ENCODE measurements at places on chromosomes 12 and 14. TPM values are rescaled to one million over a fixed set of nuclear protein-coding genes. Genes with fewer than 3 reads are reported as not detected.

The SERPINA6 gene
- 0.77 TPM for total RNA-seq

The CCDC197 gene
- not detected for total RNA-seq

The SMOC1 gene
- total RNA-seq, result 1.5 TPM

The DEPDC4 gene
- 6.2 TPM for total RNA-seq

The ADAM20 gene
- 4.4 TPM for total RNA-seq

The ACOT6 gene
- total RNA-seq, result not detected

The TAS2R42 gene
- total RNA-seq, result not detected

- no peaks in the 10 kb centered on the region for H3K4me1 ChIP-seq
- DNase-seq, result no peak
- H3K27me3 ChIP-seq, result no peaks in the 10 kb centered on the region
- H3K36me3 ChIP-seq, result no peaks in the 10 kb centered on the region
- no peak overlapping the region for H3K27ac ChIP-seq
Observed at GRCh38 chr12:53810950-53811349, 59.2 kb upstream of the CISTR start.

DNA sequence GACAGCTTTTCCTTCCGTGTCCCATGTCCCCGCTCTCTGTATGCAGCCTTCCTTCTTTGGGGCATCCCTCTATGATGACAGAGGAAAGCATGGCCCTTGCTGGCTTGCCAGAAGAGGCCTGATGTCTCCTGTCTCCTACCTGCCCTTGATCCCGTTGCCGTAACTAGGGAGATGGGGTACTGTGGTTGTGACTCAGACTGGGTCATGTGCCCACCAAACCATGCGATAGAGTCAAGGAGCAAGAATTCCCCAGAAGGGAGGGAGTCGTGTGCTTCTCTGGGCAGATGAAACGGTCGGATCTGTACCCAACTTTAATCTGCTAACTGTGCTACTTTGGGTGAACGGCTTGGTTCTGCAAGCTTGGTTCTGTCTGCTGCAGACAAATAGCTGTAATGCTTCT lies 99.1 kb upstream of the DYNC1H1 start:
- no peak overlapping the region for H3K27ac ChIP-seq
- no peaks in the 10 kb centered on the region for H3K27me3 ChIP-seq
- no peaks in the 10 kb centered on the region for H3K4me1 ChIP-seq
- no peaks in the 10 kb centered on the region for H3K36me3 ChIP-seq
- no peak for DNase-seq

DNA sequence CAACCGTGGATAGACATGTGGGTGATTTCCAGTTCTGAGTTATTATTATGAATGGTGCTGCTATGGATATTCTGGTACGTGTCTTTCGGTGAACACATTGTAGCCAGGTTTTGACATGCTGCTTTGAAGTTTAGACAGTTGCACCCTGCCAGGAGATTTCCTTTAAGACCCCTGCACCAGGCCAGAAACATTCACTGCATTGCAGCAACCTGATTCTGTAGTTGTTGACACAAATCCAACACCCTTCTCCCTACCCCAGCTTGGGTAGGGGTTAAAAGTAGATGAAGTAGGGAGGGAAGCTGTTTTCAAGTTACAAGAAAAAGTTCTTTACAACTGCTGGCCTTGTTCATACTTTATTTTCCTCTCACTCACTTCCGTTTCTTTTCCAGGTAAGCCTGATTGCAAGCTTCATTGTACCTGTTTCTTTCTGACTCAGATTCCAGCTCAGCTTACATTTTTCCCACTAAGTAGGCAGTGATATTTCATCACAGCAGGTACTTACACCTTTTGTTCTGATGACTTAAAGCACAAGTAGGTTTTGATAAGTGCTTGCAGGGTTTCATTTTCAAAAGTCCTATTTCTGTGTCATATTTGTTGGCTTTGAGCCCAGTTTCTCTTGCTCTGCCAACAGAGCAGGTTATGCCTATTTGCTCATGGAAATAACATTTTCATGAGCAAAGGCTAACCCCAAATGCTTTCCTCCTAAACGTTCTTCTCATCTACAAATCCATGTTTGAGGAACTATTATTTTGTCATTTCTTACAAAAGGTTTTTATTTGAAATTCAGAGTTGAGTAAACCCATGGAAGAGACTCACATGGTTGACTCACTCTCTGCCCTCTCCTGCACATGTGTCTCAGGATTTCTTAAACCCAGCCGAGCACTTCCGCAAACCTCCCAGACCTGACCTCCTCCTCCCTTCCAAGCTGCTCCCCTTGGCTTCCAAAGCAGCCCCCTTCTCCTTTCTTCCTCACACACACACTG lies 12.1 kb upstream of the LTA4H start:
- no peak overlapping the region for H3K4me3 ChIP-seq
- peak overlapping the region; percentile 92 for H3K27ac ChIP-seq
- peak; percentile 41 for DNase-seq

GRCh38 chr12:75585330-75585729 lies 73.9 kb upstream of the KRR1 start:
- H3K4me1 ChIP-seq, result no peaks in the 10 kb centered on the region
- no peaks in the 10 kb centered on the region for H3K36me3 ChIP-seq
- no peak overlapping the region for H3K27ac ChIP-seq
- DNase-seq, result no peak
- no peak overlapping the region for H3K4me3 ChIP-seq

DNA sequence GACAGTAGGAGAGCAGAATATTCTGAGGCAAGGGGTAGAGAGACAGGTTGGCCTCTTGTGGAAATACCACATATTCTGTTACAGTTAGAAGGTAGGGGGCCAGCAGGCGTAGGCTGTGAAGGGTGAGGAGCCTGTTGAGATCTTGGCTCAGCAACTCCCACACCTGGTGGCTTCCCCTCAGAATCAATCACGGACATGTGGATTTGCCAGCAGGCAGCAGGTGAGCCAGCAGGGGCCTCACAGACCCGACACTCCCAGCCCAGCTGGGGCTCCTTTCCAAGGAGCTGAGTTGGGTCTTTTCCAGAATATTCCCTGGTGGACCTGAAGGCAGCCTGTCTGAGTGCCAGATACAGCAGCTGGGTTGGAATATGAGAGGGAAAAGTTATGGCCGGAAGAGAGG lies 150.0 kb upstream of the CRY1 start:
- no peak overlapping the region for H3K4me3 ChIP-seq
- no peaks in the 10 kb centered on the region for H3K4me1 ChIP-seq
- no peak overlapping the region for H3K27ac ChIP-seq
- no peak for DNase-seq
- H3K27me3 ChIP-seq, result no peaks in the 10 kb centered on the region
- H3K36me3 ChIP-seq, result no peaks in the 10 kb centered on the region

DNA sequence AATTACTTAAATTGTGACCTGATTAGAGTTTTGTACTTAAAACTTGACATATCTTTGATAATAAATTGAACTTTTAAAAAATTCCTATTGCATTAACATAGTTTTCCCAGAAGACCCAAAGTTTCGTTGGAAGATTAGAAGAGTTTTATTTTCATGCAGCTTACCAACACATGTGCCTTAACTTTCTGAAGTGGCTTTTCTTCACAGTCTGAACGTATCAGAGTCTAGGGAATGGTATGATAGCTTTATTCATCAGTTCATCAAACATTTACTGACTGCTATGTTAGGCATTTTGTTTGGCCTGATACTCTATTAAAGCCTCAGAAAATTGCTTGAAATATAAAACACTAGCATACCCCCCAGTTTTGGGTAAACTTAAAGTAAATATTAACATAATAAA lies 65.2 kb downstream of the MARK3 start:
- peaks cover 14% of the 10 kb centered on the region for H3K4me1 ChIP-seq
- H3K4me3 ChIP-seq, result no peak overlapping the region
- peaks cover 4% of the 10 kb centered on the region for H3K36me3 ChIP-seq
- no peak overlapping the region for H3K27ac ChIP-seq
- H3K27me3 ChIP-seq, result no peaks in the 10 kb centered on the region

GRCh38 chr12:34404377-34405285 lies 382.3 kb downstream of the ALG10 start:
- DNase-seq, result no peak
- H3K27ac ChIP-seq, result no peak overlapping the region
- no peaks in the 10 kb centered on the region for H3K27me3 ChIP-seq

DNA sequence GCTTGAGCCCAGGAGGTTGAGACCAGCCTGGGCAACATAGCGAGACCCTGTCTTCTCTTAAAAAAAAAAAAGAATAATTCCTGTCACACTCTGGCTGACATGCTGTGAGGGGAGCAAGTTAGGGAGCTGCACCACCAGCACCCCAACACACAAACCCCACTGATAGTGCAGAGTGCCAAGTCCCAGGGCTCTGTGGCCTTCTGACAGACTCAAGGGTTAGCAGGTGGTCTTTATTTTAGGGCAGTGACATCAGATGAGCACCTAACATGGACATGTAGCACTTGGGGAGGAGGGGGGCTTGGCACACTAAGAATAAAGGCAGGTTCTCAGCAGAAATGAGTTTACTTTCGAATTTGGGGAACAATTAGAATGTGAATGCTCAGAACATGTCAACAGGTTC lies 6.8 kb downstream of the USP5 start:
- H3K4me3 ChIP-seq, result no peak overlapping the region
- H3K36me3 ChIP-seq, result peaks cover 29% of the 10 kb centered on the region
- H3K27me3 ChIP-seq, result no peaks in the 10 kb centered on the region
- H3K4me1 ChIP-seq, result no peaks in the 10 kb centered on the region
- H3K27ac ChIP-seq, result no peak overlapping the region

DNA sequence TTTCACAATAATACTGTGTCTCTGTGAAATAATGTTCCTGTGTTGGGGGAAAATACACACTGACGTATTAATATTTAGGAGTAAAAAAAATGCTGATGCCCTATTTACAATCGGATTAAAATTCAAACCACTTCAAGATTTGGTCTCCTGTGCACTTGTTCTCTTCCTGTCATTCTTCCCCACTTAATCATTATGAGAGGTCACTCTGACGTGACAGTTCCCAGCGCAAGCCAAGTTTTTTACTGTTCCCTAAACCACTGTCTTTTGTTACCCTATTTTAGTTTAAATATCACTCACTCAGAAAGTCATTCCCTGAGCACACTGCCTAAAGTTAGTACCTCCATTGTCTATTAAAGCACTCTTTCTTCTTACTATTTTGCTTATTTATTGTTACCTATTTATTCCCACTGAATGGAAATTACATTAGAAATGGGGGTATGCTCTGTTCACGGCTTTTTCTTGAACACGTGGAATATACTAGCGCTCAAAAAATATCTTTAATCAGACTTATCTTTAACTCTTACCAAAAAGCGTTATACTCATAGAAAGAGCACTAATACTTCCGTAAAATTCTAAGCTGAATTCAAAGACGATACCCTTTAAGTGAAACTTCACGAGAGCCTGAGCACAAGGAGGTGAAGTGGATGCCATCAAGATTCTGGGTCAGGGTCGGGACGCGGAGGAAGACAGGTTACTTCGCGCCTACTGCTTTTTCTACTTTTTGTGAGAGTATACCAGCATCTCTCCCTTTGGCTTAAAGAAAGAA lies 670 bp upstream of the PSMA3 start:
- H3K27ac ChIP-seq, result peak overlapping the region; percentile 85
- peaks cover 5% of the 10 kb centered on the region for H3K36me3 ChIP-seq
- peak overlapping the region; percentile 37 for H3K4me3 ChIP-seq
- H3K27me3 ChIP-seq, result no peaks in the 10 kb centered on the region

GRCh38 chr12:53205747-53206419 lies 1.2 kb downstream of the ITGB7 start:
- no peaks in the 10 kb centered on the region for H3K27me3 ChIP-seq
- H3K27ac ChIP-seq, result no peak overlapping the region
- peaks cover 3% of the 10 kb centered on the region for H3K4me1 ChIP-seq
- peaks cover 7% of the 10 kb centered on the region for H3K36me3 ChIP-seq

GRCh38 chr12:105382771-105383622 lies 52.5 kb downstream of the C12orf75 start:
- no peak overlapping the region for H3K27ac ChIP-seq
- no peaks in the 10 kb centered on the region for H3K27me3 ChIP-seq
- no peaks in the 10 kb centered on the region for H3K4me1 ChIP-seq
- peak; percentile 78 for DNase-seq
- H3K36me3 ChIP-seq, result no peaks in the 10 kb centered on the region

DNA sequence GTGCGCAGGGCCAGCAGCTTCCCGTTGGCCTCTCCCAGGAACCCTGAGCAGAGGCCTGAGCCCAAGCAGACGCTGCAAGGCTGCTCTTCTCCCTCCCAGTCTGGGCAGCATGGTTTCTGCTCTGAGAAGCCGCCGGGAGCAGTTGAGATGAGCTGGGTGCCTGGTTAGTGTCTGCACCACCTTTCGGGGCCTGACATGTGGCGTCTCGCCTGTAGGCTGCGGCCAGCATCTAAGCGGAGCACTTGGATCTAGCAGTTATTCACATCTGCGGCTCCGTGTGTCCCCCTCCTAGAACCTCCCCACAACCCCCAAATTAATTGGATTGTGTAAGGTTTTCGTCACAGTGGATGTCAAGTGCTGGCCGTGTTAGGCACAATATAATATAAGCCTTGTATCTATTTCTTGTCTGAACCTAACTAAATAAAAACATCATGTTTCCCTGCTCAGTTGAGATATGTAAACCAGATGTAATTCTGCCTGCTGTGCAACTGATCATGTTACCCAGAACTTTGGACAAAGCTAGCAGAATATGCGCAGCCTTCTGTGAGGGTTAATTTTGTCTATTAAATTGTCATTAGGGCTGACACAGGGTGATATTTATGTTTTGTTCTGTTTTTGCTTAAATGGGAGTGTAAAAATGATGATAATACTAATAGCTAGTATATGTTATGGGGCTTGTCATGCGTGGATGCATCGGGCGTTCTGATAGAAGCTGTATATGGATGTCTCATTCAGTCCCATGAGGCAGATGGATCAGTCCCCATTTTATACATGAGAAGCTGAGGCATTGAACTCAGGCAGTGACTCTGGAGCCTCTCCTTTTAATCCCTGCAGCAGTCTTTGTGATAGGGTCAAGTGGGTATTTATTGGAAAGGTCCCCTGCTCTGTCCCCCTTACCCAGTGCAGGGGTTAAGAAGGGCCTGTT lies 45.8 kb downstream of the ELK3 start:
- H3K36me3 ChIP-seq, result peaks cover 1% of the 10 kb centered on the region
- H3K27ac ChIP-seq, result peak overlapping the region; percentile 38
- H3K4me1 ChIP-seq, result peaks cover 28% of the 10 kb centered on the region
- H3K27me3 ChIP-seq, result no peaks in the 10 kb centered on the region
- H3K4me3 ChIP-seq, result no peak overlapping the region

DNA sequence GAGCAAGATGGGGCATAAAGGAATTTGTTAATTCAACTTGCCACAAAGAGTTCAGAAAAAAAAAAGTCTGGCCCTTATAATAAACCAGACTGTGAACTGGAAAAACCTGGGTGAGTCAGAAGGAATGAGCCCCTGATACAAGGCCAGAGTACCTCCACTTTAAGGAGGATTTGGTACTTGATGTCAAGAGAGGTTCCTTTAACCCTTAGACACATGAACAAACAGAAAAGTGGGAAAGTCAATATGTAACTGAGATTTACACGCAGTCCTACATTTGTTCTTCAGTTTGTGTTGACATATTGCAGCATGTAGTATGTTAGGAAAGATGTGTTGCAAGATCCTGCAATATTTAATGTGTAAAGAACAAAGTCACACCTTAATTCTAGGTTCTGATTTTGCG lies 14.2 kb upstream of the SLC38A4 start:
- no peak overlapping the region for H3K27ac ChIP-seq
- no peaks in the 10 kb centered on the region for H3K27me3 ChIP-seq
- peak; percentile 77 for DNase-seq
- peaks cover 7% of the 10 kb centered on the region for H3K4me1 ChIP-seq

GRCh38 chr12:103901518-103902173 lies 28.6 kb upstream of the HSP90B1 start:
- DNase-seq, result no peak
- H3K4me3 ChIP-seq, result no peak overlapping the region
- H3K36me3 ChIP-seq, result no peaks in the 10 kb centered on the region
- H3K27ac ChIP-seq, result no peak overlapping the region
